ENCODE measurements at places on chromosomes 7 and 10. TPM values are rescaled to one million over a fixed set of nuclear protein-coding genes. Genes with fewer than 3 reads are reported as not detected.

- DNase-seq: no peak
- peaks cover 9% of the 10 kb centered on the region for H3K4me1 ChIP-seq
- H3K27me3 ChIP-seq: no peaks in the 10 kb centered on the region
- H3K27ac ChIP-seq: peak overlapping the region; percentile 62
Observed at GRCh38 chr10:122521011-122521410, 39.5 kb upstream of the DMBT1 start.

- H3K27ac ChIP-seq: no peak overlapping the region
Observed at GRCh38 chr10:1440897-1441296, 296.4 kb downstream of the ADARB2 start.

GRCh38 chr10:3625959-3626751, 158.9 kb downstream of the KLF6 start:
- H3K27ac ChIP-seq: peak overlapping the region; percentile 68
- peaks cover 50% of the 10 kb centered on the region for H3K4me1 ChIP-seq
- H3K27me3 ChIP-seq: no peaks in the 10 kb centered on the region
- no peaks in the 10 kb centered on the region for H3K36me3 ChIP-seq
- no peak for DNase-seq

GRCh38 chr10:95168694-95169093, 25.3 kb upstream of the ACSM6 start:
- H3K4me3 ChIP-seq: no peak overlapping the region
- no peaks in the 10 kb centered on the region for H3K36me3 ChIP-seq
- no peaks in the 10 kb centered on the region for H3K4me1 ChIP-seq

GRCh38 chr10:132701846-132702190, 84.1 kb downstream of the NKX6-2 start:
- peaks cover 13% of the 10 kb centered on the region for H3K36me3 ChIP-seq
- H3K4me1 ChIP-seq: peaks cover 15% of the 10 kb centered on the region
- no peak overlapping the region for H3K4me3 ChIP-seq
- no peaks in the 10 kb centered on the region for H3K27me3 ChIP-seq
- no peak overlapping the region for H3K27ac ChIP-seq

Gene BLNK
- total RNA-seq: not detected

Gene WAPL
- total RNA-seq: 29.3 TPM

Gene R3HCC1L
- 11.3 TPM for total RNA-seq

All from osteocyte (in vitro differentiated cells).